ENCODE measurements at places on chromosomes 11 and 22. TPM values are rescaled to one million over a fixed set of nuclear protein-coding genes. Genes with fewer than 3 reads are reported as not detected.
A peak's percentile ranks its signal among the peaks of the same experiment; 100 is the strongest.

KCNQ1OT1 gene
- total RNA-seq = 2.2 TPM

B4GALNT4 gene
- 0.17 TPM for total RNA-seq

ABCC8 gene
- total RNA-seq = not detected

P4HA3 gene
- total RNA-seq = not detected

MS4A13 gene
- not detected for total RNA-seq

HEPN1 gene
- not detected for total RNA-seq

HPX gene
- 1.4 TPM for total RNA-seq

LRP4 gene
- 23.9 TPM for total RNA-seq

MICALL1 gene
- 24.3 TPM for total RNA-seq

CECR2 gene
- total RNA-seq = 1.1 TPM

TRIM44 gene
- total RNA-seq = 50.6 TPM

GRCh38 chr11:76318744-76319384 is 62.1 kb downstream of the THAP12 start:
- DNase-seq = peak; percentile 95

- DNase-seq = peak; percentile 91
Observed at GRCh38 chr11:62602141-62603071, 741 bp upstream of the MTA2 start.

- no peak for DNase-seq
Observed at GRCh38 chr11:27280140-27280539, 82.9 kb downstream of the CCDC34 start.

DNA sequence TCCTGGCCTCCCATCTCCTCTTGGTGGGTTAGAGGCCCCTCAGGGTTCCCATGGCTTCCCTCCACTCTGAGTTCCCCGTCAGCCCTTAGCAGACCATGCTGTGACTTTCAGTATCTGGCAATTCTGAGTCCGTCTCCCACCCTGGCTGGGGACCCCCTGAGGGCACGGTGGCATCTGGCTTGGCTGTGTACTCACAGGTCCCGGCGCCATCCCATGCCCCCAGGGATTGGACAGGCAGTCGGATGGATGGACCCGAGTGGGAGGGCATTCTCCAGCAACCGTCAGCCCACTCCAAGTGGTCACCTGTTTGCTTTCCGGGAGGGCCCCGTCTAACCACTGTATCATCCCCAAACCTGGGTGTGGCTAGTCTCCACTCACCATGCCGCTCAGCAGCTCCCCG is 24.0 kb upstream of the ABCC8 start:
- DNase-seq = no peak

DNA sequence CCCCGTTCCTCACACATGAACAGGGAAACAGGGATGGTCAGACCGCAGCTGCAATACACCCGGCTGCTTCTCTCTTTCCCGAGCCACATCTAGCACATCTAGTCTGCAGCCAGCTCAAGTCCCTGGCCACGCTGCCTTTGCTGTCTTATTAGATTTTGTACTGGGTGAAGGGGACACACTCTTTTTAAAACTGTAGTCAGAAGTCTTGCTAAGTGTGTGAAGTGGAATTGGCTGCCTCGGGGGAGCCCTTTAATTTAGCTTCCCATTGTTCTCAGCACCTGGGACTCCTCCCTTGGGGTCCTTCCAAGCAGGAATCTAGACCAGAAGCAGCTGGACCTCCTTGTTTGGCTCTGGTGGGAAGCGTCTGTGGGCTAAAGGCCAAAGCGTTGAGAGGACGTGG is 420.0 kb downstream of the CTTN start:
- DNase-seq = no peak

DNA sequence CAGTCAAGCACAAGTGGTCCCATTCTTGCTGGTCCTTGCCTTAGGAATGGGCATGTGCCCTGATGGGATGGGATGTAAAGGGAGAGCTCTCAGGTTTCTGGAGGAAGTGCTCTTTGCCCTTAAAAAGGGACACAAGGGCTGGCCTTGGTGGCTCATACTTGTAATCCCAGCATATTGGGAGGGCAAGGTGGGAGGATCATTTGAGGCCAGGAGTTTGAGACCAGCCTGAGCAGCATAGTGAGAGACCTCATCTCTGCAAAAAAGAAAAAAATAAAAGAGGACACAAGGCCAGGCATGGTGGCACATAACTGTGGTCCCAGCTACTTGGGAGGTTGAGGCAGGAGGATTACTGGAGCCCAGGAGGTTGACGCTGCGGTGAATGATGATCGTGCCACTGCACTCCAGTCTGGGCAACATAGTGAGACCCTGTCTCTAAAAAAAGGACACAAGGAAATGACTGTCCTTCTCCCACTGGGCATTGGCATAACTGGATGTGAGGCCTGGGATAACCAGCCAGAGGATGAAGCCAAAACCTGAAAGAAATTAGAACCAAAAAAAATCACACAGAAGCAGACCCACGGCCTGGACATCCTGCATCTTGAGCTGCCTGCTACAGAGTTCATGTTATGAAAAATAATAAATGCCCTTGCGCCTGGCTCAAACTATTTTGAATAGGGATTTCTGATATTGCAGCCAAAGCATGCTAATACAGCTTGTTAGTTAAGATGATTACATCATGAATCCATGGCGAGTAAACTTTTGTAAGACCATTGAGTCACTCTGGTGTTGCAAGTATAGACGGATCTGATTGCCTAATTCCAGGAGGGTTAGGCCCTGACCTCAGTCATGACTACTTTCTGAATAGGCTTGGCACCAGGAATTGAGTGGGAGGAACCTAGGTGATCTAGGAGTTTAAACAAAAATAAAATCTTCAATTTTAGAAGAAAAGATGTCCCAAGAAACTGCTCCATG is 12.9 kb upstream of the CRKL start:
- no peak for DNase-seq

DNA sequence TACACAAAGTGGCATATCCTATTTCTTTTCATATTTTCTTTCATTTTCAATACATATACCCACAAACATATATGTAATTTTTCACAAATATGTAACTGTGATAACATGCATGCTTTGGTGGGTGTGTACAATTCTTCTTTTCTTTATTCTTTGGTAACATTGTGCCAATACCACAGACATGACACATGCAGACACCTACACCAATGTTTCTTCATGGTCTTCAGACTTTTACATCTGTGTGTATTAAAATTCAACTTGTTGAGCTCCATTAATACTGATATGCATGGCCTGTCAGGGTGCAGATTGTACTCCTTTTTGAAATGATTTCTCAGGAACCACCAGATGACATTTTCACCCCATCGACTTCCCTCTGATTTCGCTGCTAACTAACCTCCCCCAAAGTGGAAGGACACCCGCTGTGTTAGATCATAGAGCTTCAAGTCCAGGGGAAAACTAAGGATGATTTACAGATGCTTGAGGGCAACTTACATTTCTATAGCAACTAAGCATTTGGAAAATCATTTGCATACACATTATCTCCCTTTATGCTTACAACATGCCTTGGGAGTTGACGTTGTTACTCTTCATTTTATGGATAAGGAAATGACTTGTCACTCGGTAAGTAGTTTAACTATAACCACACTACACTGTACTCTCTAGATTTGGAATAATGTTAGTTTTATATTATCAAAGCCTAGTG is 10.5 kb upstream of the PANX3 start:
- DNase-seq = no peak

- no peak for DNase-seq
Observed at GRCh38 chr22:31662668-31663037, 638 bp upstream of the PISD start.

- DNase-seq = peak; percentile 83
Observed at GRCh38 chr11:1879941-1880720, 11.6 kb downstream of the PRR33 start.

DNA sequence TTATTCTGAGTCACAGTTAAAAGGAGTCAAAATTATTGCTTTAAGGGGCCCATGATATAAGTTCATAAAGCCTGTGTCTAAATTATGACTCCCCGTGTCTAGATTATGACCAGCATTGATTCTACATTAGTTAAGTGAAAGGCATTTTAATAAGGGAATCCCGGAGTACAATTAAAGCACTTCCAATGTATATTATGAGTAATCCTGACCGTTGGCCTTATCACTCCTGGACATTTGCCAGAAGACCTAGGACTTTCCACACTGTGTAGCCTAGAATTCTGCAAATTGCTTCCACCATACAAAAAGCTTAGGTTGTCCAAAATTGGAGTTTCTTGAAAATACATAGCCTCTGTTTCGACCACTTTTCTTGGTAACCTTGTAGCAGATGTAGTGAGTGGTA is 1292.6 kb downstream of the LRRC4C start:
- DNase-seq = no peak

GRCh38 chr22:28006271-28006670 is 87.2 kb upstream of the PITPNB start:
- DNase-seq = no peak

DNA sequence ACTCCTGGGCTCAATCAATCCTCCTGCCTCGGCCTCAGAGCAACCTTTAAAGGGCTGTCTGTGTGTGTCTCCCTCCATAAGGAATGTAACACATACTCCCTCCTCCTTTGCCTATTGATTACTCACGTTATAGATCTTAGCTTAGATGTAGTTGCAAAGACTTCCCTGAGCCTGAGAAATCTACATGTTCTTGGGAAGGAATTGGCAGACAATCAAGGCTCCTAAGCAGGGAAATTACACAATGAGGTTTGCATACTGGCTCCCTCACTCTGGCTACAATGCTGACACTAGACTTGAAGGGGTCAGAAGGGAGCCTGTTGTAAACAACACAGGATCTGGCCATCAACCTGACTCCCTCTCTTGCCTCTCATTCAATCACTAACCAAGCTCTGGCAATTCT is 5.2 kb upstream of the OLFML1 start:
- DNase-seq = no peak

- no peak for DNase-seq
Observed at GRCh38 chr11:57214098-57214417, 23.0 kb downstream of the APLNR start.

GRCh38 chr11:120952461-120953434 is 71.2 kb upstream of the TBCEL start:
- DNase-seq = peak; percentile 84

GRCh38 chr22:17774206-17774925 is at the start of gene BID:
Gene BID, minus strand, starts transcription at chr22:17774469. Its CDS starts 24,353 bp downstream, at chr22:17750116.
- DNase-seq = peak; percentile 96

DNA sequence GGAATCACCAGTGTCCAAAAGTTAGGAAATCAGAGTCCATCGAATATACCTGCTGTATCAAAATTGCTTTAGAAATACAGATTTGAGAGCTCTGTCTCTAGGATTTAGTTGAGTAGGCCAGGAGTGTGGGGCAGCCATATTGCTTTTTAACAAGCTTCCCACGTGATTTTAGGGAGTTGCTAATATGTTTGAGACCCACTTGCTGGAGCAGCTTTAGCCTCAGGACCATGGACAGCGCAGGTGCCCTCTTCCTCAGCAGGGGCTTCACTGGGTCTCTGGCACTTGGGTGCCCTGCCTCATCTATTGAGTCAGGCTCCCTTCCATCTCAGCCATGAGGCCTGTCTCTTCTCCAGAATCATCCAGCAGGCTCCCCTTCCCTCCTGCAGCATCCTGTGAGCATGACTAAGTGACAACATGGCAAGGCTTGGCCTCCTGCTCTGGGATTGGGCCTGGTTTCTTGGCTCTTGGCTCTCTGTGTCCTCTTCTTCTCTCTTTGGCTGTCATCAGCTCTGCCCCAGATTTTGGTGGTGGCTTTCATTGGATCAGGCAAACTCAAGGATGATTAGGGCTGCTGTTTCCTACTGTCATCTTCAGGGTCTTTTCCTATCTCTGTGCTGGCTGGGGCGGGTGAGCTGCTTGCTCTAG is 70.0 kb downstream of the SGSM1 start:
- DNase-seq = no peak

GRCh38 chr22:20965888-20966855 is 883 bp upstream of the AIFM3 start:
- peak; percentile 72 for DNase-seq

DNA sequence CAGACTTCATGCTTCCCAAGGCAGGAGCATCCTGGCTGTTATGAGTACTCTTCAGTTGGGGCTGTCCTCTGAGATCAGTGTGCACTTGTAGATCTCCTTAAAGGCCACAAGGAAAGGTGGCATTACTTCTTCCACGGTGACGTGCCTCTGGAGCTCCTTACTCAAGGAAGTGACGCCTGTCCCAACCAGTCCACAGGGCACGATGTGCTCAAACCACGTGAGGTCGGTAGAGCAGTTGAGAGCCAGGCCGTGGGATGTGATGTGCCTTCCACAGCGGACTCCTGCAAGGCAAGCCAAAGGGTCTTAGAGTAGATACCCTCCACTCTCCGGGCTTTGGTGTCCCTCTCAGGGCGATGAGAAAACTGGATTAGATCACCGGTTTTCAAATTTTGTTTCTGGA is 1.4 kb downstream of the LIPT2 start:
- DNase-seq = peak; percentile 78

DNA sequence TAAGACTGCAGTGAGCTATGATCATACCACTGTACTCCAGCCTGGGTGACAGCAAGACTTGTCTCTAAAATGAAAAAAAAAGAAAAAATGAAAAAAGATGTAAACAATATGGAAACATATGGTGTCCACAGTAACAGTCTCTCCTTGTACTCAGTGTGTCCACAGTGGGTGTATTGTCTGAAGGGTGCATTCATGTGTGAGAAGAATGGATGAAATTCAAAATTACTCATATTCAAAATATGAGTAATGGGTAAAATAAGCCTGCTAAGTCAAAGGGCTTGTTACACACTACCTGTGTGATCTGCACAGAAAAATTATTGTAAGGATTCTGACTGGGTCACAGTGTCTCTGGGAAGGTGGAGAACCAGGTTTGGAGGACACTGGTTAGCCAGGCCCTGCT is 26.9 kb downstream of the PPFIA1 start:
- no peak for DNase-seq

DNA sequence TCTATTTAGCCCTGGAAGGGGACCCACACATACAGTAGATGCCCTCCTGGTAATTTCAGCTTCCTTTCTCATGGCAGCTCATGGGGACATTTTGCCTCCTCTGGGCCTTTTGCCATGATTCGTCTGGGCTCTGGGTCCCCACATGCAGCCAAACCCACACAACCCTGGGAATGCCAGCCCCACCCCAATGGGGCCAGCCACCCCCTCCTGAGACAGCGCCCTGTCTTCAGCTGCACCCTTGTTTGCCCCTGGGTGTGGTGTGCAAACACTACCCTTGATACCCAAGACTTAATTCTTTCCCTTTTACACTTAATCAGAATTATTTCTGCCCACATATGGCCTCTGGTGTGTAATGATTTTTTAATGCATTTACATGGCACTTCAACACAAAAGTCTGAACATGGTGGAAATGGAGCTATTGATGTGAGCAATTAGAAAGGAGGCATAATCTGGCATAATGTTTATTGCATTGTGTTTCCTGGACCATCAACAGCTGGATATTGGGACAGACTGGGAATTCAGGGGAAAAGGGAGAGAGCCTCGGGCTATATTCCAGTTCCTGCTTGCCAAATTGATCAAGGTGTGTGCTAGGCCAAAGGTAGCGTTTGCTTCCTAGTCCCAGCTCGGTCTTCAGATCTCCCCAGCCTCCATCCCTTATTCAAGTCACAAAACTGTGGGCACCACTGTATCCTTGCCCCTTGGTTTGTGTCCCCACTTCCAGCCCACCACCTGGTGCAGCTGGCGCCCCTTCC is 85.0 kb upstream of the ANO1 start:
- DNase-seq = peak; percentile 27

GRCh38 chr11:72452495-72452894 is 18.2 kb upstream of the CLPB start:
- no peak for DNase-seq
